H9 (cell line): ENCODE measurements at places on chromosomes 12 and 14.

- no peak for DNase-seq
Measured at GRCh38 chr14:89617481-89618329, 200.7 kb upstream of the FOXN3 start.

GRCh38 chr12:13582421-13582820, 385.9 kb downstream of the EMP1 start:
- DNase-seq: no peak

DNA sequence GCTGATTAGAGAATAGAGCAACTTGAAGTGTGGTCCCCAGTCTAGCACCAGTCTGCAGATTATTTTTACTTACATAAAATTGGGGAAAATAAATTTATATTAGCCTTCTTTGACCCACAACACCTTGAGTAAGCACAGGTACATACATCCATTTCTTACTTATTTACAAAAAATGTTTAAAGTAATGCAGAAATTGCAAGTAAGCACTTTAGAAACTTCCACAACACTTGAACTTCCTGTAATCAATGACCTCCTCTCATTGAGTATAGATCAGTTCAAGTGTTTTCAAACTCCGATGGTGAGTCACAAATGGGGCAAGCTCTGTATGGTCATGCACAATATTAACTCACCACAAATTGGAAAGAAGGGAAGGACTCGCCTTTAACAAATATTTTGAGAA, 83.3 kb downstream of the KIF21A start:
- no peak for DNase-seq

DNA sequence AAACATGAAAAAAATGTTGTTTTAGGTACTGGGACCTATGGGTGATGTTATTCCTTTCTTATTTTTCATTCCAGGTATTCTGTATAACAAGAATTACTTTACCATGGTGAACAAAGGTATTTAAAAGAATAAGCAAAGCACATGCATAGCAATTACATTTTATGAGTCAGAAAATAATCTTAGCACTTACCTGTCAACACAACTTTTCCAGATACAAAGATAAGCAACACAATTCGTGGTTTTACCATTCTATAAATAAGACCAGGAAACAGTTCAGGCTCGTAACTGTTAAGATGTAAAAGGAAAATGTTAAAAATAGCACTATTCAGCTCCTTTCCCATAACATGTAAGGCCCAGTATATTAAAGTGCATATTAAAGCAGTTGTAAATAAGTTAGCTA, 12.3 kb upstream of the ATG14 start:
- DNase-seq: no peak
